ENCODE measurements at places on chromosomes 11 and 22.

DNA sequence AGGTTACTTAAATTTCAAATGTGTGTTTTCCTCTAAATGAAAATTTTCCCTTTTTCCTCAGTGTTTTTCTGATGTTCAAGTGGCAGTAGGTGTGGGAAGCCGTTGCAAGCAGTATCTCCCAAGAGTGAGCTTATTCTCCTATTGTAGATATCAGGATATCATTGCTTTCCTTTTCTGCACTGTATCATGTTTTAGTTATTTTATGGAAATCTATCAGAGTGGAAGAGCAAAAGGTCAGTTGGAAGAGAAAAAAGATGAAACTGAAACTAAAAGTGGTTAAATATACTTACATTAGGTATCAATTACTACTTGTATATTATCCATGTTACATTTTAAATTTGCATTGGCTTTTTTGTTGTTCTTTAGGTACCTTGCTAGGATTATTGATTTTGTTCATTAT, 57.0 kb downstream of the PDE3B start:
- no peak for DNase-seq

- no peak for DNase-seq
Observed at GRCh38 chr22:47600791-47601625, 838.6 kb downstream of the TBC1D22A start.

DNA sequence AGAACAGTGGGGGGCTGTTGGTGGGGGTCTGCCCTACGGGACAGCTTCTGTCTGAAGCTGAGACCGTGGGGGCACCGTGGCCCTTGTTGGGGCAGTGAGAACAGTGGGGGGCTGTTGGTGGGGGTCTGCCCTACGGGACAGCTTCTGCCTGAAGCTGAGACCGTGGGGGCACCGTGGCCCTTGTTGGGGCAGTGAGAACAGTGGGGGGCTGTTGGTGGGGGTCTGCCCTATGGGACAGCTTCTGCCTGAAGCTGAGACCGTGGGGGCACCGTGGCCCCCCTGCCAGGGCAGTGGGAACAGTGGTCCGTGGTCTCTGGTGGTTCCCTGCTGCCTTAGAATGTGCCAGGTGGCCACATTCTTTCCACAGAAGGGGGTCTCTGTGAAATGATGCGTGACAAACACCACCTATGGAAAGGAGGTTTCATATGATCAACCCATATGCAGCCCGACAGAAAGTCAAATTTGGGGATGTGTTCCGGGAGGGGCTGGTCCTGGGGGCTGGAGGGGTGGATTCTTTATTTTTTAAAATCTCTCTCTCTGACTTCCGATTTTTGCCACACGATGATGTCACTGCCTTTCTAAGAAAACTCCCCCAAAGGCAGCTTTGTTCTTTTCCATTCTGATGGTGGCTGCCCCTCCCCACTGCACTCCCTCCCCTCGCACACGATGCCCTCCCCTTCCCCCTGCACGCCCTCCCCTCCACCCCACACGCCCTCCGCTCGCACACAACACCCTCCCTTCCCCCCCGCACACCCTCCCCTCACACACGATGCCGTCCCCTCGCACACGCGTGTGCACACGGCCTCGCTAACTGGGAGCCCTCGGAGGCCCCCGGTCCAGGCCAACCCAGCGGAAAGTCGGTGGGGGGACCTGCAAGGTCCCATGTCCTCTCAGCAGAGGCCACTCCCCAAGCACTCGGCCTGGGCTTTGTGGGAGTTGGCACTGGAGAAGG, 1186.5 kb downstream of the BRD1 start:
- DNase-seq, result no peak

- no peak for DNase-seq
Observed at GRCh38 chr11:109796253-109796652, 296.9 kb upstream of the ZC3H12C start.

GRCh38 chr11:134612140-134613030, 200.3 kb upstream of the B3GAT1 start:
- no peak for DNase-seq

GRCh38 chr11:87110443-87111131, 72.9 kb downstream of the TMEM135 start:
- no peak for DNase-seq

DNA sequence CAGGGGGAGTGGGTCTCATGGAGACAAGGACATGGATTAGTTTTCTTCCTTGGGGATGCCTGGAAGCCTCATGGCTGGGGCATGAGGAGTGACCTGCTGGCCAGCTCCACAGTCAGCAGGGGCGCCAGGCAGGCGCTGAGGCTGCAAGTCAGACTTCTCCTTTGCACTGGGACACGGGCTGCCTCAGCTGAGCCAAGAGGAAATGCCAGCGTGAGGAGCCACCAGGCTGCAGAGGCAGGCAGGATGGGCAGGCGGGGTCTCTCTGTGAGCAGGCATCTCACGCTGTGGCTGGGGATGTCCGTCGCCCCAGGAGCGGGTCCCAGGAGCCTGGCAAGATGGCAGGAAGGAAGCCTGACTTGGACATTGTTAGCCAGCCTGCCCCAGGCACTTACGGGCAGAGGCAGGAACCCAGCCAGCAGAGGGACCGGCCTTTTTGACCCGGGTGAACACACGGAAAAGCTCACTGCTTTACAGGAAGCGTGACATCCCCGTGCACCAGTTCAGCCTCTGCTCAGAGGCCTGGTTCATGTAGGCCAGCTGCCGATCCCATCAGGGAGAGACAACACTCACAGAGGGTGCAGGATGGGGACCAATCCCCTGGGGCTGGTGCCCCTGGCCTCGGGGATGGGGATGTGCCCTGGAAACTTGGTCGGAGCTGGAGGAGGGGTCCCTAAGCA, 10.2 kb downstream of the GNB1L start:
- no peak for DNase-seq

DNA sequence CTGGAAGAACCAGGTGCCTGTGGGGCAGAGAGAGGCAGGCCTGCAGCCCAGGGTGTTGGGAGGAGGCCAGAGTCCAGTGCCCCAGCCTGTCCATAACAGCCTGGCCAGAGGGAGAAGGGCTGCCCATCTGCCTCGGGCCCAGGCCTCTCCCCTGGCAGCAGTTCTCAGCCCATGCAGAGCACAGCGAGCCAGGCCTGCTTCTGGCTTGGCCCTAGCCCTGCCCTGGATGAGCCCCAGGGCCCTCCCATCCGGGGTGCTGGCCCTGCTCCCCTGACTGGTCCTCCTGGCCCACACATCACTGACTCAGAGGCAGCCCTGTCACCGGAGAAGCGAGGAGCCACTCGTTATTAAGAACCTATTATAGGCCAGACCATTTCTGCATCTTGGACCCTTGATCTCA, 19.7 kb upstream of the MYRF start:
- DNase-seq, result no peak

- DNase-seq, result no peak
Observed at GRCh38 chr11:86499723-86500129, 125.0 kb downstream of the CCDC81 start.

DNA sequence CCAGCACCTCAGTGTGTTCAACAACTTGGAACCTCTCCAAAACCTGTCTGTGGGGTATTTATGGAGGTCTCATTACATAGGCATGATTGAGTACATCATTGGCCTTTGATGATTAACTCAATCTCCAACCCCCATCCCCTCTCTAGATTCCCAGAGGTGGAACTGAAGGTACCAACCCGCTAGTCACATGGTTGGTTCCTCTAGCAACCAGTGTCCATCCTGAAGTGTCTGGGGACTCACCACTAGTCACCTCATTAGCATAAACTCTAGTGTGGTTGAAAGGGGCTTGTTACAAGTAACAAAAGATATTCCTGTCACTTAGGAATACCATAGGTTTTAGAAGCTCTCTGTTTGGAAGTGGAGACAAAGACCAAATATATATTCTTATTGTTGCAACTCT, 40.3 kb downstream of the SIK2 start:
- DNase-seq, result no peak

- no peak for DNase-seq
Observed at GRCh38 chr11:89119426-89119825, 53.6 kb upstream of the GRM5 start.

DNA sequence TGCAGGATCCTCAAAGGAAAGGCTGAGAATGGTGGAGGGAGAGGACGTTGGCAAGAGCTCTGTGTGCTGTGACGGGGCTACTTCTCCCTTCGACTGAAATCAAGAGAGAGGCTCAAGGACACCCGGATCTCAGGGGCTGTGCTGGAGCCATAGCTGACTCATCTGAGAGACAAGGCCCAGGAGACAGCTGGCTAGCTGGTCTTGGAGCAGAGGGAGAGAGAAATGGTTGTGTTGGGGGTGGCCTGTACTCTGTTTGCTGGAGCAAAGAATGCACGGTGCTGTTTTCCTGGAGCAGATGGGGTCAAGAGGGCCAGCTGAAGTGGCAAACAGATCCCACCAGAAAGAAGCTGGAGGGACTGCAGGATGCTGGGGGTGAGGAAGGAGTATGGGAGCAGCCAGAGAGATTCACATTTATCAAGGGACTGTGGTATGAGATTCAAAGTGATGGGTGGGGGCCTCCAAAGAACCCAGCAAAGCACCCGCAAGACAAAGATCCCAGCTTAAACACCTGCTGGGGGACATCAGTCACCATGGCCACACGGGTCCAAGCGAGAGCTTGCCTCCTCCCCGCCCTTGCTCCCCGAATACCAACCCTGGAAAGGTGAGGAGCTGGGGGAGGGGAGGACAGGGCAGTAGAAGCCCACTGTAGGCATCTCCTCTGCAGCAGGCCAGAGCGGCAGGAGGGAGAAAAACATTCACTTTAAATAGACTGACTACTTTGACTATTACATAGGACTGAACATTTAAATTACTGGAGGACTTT, 40.8 kb downstream of the MAP6 start:
- no peak for DNase-seq

- DNase-seq, result no peak
Observed at GRCh38 chr11:1055990-1056771, 18.5 kb upstream of the MUC2 start.

DNA sequence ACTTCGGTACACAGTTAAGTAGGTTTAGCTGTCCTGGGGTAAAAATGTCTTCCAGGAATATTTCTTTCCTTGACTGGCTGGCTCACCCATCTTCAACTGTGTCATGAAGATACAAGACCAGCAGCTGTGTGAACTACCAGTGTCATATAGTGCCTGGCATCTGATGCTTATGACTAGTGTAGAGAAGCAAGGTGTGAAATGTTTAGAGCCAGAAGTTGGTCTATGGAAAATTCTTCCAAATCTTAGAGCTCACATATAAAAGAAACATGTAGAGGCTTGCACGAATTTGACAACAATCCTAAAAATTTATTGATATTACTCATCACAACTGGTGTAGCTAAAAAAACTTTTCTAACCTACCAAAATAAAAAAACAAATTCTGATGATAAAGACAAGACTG, 54.4 kb downstream of the ARL14EP start:
- no peak for DNase-seq

- DNase-seq, result no peak
Observed at GRCh38 chr11:96748639-96749370, 359.0 kb downstream of the JRKL start.

GRCh38 chr11:11931461-11932055, 76.9 kb downstream of the DKK3 start:
- no peak for DNase-seq

DNA sequence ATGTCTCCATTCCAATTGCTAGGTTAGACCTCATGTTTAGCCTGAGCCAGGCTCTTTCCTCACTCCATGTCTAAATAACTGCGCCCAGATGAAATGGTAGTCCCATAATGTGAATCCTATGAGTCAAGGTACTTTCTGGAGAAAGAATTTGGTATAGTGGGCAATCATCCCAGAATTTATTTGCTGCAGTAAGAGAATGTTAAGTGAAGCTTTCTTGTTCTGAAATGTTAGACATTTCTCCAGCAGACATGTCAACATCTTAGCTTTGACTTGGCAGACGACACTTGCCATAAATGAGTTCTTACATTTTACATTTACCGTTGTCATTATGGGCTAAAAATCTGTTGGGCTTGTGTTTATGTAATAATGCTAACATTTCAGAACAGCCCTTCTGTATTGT, 165.2 kb downstream of the PGR start:
- no peak for DNase-seq

DNA sequence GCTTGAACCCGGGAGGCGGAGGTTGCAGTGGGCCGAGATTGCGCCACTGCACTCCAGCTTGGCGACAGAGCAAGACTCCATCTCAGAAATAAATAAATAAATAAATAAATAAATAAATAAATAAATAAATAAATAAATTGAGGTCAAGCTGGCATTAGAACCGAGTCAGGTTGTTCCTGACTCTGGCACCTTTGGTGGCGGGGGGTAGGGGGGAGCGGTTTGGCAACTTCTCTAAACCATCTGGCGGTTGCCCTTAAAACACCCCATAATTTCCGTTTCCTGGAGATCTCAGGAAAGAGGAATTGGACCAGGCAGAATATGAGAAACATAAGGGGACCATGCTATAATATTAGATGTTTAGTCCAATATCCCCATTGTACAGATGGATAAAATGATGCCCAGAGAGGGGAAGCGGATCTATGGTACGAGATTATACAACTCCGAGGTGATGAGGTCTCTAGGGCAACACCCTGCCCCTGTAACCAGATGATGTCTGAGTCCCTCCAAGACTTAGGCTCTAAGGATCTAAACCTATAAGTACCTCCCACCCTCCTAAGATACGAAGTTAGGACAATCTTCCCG, 785 bp downstream of the CLPB start:
- DNase-seq, result no peak

- no peak for DNase-seq
Observed at GRCh38 chr11:42806191-42806590, 505.6 kb upstream of the API5 start.

- DNase-seq, result no peak
Observed at GRCh38 chr22:38165922-38166593, 15.6 kb downstream of the PLA2G6 start.

GRCh38 chr11:74925281-74925680, 23.6 kb downstream of the XRRA1 start:
- DNase-seq, result no peak

- no peak for DNase-seq
Observed at GRCh38 chr11:129460714-129461113, 85.1 kb downstream of the BARX2 start.

DNA sequence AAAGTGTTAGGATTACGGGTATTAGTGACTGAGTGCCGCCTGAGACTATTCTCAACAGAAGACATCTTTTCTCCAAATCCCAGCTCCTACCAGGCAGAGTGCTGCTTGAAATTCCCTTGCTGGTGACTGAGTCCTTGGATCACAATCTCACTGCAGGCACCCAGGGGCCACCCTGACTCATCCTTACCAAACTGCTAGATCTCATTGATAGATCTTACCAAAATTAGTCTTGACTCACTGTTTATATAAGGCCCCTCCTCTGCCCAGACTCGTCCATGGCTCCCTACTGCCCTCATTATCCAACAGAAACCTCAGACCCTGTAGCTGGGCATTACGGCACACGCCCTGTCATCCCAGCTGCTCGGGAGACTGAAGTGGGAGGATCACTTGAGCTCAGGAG, 14.7 kb downstream of the TBC1D10A start:
- no peak for DNase-seq

DNA sequence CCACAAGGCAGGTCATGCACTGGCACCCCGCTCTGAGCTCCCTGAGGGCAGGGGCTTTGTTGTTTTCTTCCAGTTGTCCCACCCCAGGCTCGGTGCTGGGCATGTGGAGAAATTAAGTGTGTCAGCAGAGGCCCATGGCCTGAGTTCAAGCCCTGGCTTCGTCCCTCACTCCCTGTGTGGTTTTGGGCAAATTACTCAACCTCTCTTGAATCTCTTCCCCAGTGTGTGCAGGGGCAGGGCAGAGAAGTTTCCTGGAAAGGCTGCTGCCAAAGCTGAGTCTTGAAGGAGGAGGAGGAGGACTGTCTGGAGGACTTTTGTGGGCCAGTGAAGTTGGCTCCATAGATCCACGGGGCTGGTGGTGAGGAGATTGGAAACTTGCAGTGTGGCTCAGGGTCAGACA, 138.1 kb upstream of the E2F8 start:
- DNase-seq, result no peak

GRCh38 chr11:28017816-28018215, 90.1 kb downstream of the KIF18A start:
- DNase-seq, result no peak
